Activated naive CD4-positive, alpha-beta T cell treated with Interleukin-2 at 50 U/mL for 16 hours (primary cell): ENCODE measurements at places on chromosomes 16 and 17.

DNA sequence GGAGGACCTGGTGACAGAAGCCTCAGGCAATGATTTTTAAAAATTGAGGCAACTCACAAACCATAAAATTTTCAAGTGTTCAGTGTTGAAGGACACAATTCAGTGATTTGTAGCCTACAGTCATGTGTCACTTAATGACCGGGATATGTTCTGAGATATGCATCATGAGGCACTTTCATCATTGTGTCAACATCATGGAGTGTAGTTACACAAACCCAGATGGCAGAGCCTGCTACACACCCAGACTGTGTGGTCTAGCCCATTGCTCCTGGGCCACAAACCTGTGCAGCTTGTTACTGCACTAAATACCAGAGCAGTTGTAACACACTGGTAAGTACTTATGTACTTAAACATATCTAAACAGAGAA, 1.6 kb downstream of the PRSS41 start:
- DNase-seq, result no peak

DNA sequence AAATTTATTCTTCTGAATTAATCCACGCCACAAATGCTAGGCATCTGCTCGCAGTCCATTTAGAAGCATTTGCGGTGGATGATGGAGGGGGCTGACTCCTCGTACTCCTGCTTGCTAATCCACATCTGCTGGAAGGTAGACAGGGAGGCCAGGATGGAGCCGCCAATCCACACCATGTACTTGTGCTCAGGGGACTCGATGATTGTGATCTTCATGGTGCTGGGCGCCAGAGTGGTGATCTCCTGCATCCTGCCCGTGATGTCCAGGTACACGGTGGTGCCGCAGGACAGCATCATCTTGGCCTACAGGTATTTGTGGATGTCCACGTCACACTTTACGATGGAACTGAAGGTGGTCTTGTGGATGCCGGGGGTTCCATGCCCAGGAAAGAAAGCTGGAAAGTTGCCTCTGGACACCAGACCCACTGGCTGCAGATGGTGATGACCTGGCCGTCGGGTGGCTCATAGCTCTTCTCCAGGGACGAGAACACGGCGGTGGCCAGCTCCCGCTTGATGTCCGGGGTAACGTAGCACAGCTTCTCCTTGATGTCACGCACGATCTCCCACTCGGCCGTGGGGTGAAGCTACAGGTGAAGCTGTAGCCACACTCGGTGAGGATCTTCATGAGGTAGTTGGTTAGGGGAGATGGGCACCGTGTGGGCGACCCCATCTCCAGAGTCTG, 7.5 kb upstream of the HEATR3 start:
- no peak for DNase-seq

- peak; percentile 33 for DNase-seq
Observed at GRCh38 chr17:7260651-7261378, 1.5 kb downstream of the CLDN7 start.

DNA sequence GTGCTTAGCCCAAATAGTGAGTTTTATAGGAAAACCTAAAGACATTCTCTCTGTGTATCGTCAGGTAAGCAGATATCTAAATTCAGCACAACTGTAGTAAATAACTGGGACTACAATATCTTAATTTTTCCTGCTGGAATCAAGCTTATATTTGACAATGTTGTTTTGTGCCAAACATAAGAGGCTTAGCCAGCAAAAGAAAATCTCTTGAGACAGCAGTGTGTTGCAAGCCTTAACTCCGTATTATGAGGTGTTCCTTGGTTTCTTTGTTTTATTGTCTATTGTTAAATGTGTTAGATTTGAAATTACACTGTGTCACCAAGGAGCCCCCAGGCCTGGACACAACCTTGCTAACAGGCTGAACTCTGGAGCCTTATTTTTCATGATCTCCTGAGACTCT, 1570.6 kb upstream of the GOT2 start:
- no peak for DNase-seq

- DNase-seq, result no peak
Observed at GRCh38 chr16:70646260-70647241, at the start of gene IL34. Gene IL34, plus strand, starts transcription at chr16:70646559. Its CDS starts 389 bp downstream, at chr16:70646948.

GRCh38 chr17:4789701-4789950, 862 bp downstream of the GLTPD2 start:
- DNase-seq, result no peak

DNA sequence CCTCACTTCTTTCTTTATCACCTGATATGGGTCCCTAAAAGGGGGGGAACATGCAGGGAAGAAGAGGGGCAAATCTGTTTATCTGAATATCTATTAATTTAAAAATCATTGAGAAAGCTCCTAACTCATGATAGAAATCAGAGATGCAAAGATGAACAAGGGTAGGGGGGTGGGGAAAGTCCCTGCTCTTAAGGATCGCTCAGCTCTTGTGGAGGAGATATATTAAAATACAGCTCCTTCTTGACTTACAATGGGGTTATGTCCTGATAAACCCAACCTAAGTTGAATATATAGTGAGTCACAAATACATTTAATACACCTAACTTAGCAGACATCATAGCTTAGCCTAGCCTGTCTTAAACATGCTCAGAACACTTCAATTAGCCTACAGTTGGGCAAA, 237.5 kb downstream of the MAF start:
- DNase-seq, result no peak

DNA sequence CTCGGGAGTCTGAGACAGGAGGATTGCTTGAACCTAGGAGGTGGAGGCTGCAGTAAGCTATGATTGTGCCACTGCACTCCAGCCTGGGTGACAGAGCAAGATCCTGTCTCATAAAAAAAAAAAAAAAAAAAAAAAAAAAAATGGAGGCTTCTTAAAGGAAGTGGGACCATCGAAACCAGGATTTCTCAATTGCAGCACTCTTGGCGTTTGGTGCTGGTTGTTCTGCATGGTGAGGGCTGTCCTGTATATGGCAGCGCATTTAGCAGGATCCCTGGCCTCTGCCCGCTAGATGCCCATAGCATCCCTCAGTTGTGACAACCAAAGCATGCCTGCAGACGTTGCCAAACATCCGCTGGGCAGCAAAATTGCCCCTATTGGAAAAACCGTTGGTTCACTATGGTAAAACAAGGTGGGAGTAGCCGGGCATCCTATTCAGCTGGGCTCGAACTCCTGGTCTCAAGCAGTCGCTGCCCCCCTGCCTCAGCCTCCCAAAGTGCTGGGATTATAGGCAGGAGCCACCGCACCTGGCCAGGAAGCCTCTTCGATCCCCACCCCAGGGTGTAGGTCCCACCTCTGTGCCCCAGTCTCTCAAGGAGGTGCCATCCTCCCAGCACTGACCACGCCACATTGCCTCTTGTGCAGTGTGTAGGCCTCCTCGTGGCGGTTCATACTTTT, 6.5 kb upstream of the NPIPB7 start:
- no peak for DNase-seq

GRCh38 chr17:82876602-82877379, 37.0 kb upstream of the ZNF750 start:
- no peak for DNase-seq

DNA sequence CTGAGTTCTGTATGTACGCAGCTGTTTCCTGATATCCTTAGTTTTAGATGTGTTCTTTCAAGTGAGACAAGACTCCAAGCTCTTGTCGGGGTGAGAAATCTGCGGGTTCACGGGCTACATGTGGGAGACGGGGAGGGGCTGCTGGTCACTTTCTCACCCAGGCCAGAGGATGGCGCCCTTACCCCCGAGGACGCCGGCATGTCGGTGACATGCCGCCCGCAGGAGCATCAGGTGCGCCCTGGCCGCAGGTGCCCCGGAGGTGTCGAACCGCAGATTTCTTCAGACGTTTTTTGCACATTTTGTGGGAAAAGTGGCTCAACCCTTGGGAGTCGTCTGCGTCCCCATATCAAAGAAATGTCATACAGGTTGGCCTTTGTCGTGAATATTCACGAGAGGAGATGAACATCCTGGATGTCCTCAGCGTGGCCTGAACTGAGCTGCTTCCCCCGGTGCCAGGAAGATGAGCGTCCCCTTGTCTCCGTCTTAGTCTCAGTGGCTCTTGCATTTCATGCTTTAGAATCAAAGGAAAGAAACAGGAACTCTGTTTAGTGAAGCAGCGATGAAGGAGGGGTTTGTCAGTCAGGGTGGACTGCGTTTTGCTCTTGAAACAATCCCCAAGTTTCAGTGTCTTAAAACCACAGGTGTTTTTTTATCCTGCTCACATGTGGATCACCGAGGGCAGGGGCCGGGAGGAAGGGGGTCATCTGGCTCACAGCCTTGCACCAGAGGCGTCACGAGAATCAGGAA, 75.4 kb upstream of the ZNF750 start:
- DNase-seq, result no peak

GRCh38 chr17:68450801-68451200, 6.5 kb downstream of the WIPI1 start:
- no peak for DNase-seq
